ENCODE measurements at places on chromosomes 3 and 15.
A peak's percentile ranks its signal among the peaks of the same experiment; 100 is the strongest.

GRCh38 chr15:66620341-66620740 lies 54.5 kb upstream of the LCTL start:
- no peak for DNase-seq

- peak; percentile 59 for DNase-seq
Measured at GRCh38 chr15:68209735-68210408, 4.7 kb upstream of the CALML4 start.

GRCh38 chr3:23308986-23309625 lies 106.0 kb downstream of the UBE2E2 start:
- DNase-seq: no peak

DNA sequence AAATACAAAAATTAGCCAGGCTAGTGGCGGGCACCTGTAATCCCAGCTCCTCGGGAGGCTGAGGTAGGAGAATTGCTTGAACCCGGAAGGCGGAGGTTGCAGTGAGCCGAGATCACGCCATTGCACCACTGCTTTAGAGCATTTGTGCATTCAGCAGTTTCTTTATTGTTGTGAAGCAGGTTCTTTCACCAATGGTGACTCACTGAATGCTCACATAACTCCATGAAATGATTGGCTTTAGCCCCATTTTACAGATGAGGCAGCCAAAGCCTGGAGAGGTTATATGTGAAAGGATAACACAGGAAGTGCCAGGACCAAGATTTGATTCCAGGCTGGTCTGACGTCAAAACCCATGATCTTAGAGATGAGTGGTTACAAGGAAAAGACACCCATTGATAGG lies 195.2 kb downstream of the SLCO3A1 start:
- DNase-seq: no peak

DNA sequence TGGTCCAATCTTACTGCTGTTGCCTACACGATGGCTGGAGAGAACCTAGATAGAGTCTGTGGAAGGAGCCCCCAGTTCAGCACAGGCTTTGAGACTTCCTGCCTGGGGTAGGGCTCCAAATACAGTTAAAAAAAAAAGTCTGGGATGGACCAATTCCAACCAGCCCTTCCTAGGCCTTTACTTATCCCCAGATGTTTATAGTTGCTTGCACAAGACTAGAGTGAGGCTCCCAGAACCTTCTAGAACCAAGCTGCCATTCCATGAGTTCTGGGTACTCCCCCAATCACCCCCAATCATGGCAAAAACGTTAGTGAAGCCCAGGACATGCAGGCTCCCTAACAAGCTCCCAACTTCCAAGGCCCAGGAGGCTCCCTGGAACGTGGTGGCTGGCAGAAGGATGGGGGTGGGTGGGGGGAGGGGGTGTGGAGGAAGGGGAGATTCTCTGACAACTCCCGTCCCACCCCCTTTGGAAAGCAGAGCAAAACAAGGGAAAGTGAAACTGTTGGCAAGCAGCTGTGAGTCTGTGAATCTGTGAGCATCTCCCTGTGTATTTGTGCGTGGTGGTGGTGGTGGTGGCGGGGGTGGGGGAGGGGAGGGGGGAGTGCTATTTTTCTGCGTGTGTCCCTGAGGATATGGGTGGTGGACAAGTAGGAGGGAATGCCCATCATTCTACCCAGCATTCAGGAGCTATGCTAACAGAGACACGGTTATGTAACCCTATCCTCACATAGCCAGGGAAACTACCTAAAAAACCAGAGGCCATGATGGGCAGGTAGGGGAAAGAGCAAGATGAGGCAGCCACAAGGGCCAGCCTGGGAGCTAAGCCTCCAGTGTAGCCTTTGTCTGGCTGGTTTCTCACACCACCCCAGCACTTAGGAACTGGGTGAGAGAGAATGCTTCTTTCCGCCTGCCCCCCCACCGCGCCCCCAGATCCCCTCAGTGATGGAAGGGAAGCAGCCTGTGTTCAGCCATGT lies 2.0 kb downstream of the MST1R start:
- no peak for DNase-seq

- no peak for DNase-seq
Measured at GRCh38 chr3:10288575-10288960, 4.2 kb downstream of the GHRL start.

DNA sequence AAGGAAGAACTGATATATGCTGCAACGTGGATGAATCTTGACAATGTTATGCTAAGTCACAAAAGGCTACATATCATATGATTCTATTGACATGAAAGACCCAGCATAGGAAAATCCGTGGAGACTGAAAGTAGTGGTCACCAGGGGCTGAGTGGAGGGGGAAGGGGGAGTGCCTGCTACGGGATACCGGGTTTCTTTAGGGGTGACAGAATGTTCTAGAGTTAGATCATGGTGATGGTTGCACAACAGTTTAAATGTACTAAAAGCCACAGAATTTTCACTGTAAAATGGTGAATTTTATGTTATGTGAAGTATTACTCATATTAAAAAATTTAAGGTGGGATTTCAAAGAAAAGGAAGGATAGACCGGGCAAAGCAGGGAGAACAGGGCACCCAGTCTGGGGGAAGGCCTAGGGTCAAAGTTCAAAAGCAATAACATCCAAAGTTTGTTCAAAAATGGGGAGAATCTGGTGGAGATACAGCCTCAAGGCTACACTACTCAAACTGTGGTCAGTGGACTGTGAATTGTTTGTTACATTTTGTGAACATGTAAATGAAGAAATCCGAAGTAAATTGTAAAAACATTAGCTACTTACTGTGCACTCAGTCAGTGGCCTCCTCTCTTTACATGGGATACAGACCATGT lies 74.2 kb upstream of the FNDC3B start:
- no peak for DNase-seq

All from activated CD8-positive, alpha-beta memory T cell treated with anti-CD3 and anti-CD28 coated beads, Interleukin-2, amount 50 U/mL, for 4 hours (primary cell).